ENCODE measurements at places on chromosomes 6 and 20. TPM values are rescaled to one million over a fixed set of nuclear protein-coding genes. Genes with fewer than 3 reads are reported as not detected.

- no peaks in the 10 kb centered on the region for H3K4me1 ChIP-seq
- H3K27me3 ChIP-seq, result no peaks in the 10 kb centered on the region
- no peak overlapping the region for H3K4me3 ChIP-seq
- DNase-seq, result no peak
- no peaks in the 10 kb centered on the region for H3K36me3 ChIP-seq
These were observed 11.8 kb downstream of the CLVS2 start for GRCh38 chr6:123007885-123008284.

GRCh38 chr6:56328728-56329090 lies 81.3 kb upstream of the COL21A1 start:
- H3K4me1 ChIP-seq, result peaks cover 18% of the 10 kb centered on the region
- H3K27ac ChIP-seq, result no peak overlapping the region
- H3K4me3 ChIP-seq, result no peak overlapping the region

DNA sequence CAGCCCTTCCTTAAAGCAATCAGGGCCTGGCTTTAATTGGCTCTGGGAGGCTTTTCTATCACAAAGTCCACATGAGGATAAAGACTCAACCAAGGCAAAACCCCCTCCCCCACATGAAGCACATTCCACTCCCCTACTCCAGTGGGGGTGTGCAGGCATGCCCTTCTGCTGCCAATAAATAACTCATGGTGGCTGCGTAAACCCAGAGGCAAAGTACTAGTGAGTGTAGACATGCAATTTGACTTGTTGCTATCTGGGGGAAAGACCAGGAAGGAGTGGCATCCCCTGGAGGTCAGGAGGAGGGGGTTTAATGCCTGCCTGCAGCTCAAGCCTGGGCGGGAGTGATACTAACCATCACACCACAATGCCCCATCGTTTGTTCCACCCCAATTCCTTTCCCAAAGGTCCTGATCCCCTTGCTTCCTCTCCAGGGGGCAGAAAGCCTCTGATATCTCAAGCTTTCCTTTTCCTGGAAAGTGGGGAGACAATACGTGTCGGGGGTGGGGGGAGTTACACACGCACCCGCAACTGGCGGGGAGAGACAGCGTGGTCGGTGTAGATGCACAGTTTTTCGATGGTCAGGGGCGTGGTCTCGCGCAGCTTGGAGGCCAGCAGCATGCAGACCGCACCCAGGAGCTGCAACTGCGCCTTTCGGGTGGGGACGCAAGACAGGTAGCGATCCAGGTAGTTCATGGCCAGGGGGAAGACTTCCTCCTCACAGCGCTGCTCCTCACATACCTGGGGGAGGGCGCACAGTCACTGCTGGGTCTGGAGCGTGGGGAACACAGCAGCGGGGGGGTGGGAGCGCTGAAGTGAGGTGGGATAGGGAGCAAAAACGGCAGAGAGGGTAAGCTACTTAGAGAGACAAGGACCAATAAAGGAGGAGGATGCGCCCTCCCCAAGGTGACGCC lies 1.5 kb downstream of the CCND3 start:
- peak; percentile 81 for DNase-seq
- peaks cover 45% of the 10 kb centered on the region for H3K4me1 ChIP-seq
- no peaks in the 10 kb centered on the region for H3K27me3 ChIP-seq
- peaks cover 26% of the 10 kb centered on the region for H3K36me3 ChIP-seq

GRCh38 chr20:42361402-42361970 lies 743.3 kb upstream of the CHD6 start:
- H3K4me3 ChIP-seq, result no peak overlapping the region
- H3K36me3 ChIP-seq, result no peaks in the 10 kb centered on the region
- H3K27me3 ChIP-seq, result no peaks in the 10 kb centered on the region
- DNase-seq, result no peak
- no peak overlapping the region for H3K27ac ChIP-seq

DNA sequence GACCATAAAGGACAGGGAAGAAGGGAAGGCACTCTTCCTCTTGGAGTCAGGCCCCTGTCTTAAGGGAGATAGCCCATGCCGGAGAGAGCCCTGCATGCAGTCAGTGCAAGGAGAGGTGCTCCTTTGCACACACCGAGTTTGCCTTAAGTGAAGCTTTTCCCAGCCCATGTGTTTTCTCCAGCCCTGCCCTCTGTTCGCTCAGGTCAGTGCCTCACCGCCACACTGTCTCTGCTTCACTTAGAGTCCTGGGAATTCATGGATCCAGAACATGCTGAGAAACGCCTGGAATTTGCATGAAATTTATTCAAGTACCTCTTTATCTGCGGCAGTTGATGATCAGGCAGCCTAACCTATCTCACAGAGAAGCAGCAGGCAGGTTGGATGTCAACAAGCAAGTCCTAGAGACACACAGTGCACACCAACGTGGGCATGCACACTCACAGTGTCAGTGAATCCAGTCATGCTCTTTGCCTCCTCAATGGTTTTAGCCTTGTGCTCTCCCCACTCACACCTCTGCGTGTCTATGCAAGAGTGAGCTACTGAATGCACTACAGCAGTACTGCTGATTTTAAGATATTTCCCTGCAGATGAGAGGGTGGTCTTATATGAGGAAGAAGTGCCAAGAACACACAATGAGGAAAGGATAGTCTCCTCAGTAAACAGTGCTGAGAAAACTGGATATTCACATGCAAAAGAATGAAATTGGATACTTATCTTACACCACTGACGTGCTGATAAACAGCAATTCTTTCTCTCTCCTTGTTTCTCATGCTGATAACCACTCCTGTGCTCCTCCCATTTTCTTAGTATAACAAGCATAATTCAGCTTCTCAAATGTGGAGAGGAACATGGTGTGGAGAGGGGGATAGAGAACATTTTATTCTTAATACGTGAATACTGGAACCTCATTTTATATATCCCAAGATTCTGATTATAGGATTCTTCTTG lies 295.1 kb upstream of the CDYL start:
- H3K36me3 ChIP-seq, result no peaks in the 10 kb centered on the region
- peaks cover 5% of the 10 kb centered on the region for H3K27me3 ChIP-seq
- H3K27ac ChIP-seq, result no peak overlapping the region

DNA sequence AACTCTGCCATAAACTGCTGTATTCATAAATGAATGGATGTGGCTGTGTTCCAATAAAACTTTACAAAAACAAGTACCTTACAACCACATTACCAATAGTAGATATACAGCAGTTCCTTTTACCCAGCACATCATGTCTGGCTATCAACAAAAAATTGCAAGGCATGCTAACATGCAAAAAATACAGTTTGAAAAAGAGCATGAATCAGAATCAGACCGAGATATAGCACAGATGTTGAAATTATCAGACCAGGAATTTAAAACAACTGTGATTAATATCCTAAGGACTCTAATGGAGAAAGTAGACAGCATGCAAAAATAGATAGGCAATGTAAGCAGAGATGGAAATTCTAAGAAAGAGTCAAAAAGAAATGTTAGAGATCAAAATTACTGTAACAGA lies 8.4 kb upstream of the NUS1 start:
- H3K4me3 ChIP-seq, result no peak overlapping the region
- no peak for DNase-seq
- no peaks in the 10 kb centered on the region for H3K36me3 ChIP-seq
- no peak overlapping the region for H3K27ac ChIP-seq
- H3K4me1 ChIP-seq, result no peaks in the 10 kb centered on the region
- no peaks in the 10 kb centered on the region for H3K27me3 ChIP-seq

GRCh38 chr20:6213311-6213710 lies 90.5 kb upstream of the FERMT1 start:
- no peaks in the 10 kb centered on the region for H3K27me3 ChIP-seq
- H3K36me3 ChIP-seq, result no peaks in the 10 kb centered on the region
- no peak overlapping the region for H3K4me3 ChIP-seq
- no peak overlapping the region for H3K27ac ChIP-seq
- no peaks in the 10 kb centered on the region for H3K4me1 ChIP-seq

DNA sequence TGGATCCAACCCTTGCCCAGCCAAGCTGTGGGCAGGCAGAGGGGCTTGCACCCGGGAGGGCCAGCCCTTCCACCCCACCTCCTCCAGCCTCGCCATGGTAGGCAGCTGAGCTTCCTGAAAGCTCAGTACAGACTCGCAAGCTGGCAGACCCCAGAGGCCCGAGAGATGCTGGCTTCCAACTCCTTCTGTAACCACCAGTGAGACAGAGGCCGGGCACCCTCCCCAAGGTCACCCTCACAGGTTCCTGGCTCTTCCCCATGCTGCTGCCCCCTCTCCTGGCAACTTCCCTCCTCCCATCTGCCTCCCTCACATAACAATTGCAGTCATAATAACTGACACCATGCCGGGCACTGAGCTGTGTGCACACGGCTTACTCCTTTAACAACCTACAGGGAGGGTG lies 26.2 kb upstream of the NOL4L start:
- no peaks in the 10 kb centered on the region for H3K36me3 ChIP-seq
- H3K27me3 ChIP-seq, result peaks cover 12% of the 10 kb centered on the region
- H3K4me3 ChIP-seq, result no peak overlapping the region

DNA sequence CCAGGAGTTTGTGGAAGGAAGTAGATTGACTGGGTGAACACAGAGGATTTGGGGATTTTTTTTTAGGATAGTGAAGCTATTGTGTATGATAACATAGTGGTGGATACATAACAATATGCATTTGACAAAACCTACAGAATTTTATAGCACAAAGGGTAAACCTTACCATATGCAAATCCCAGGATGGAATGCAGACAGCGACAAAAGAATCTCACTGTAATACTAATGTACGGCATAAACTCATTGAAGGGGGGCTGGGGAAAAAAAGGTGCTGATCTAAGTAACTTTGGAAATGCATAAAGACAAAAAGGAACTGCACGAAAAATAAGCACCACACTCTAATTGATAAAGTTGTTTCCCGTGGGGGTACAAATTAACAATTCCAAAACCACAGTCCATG lies 15.2 kb upstream of the PLAGL1 start:
- no peak overlapping the region for H3K27ac ChIP-seq
- no peak for DNase-seq
- no peak overlapping the region for H3K4me3 ChIP-seq
- peaks cover 24% of the 10 kb centered on the region for H3K27me3 ChIP-seq

- H3K27me3 ChIP-seq, result no peaks in the 10 kb centered on the region
- DNase-seq, result peak; percentile 76
- H3K27ac ChIP-seq, result peak overlapping the region; percentile 97
These were observed 35.9 kb upstream of the RAB23 start for GRCh38 chr6:57257911-57258541.

GRCh38 chr20:1633535-1633934 lies 13.7 kb upstream of the SIRPB1 start:
- H3K4me1 ChIP-seq, result no peaks in the 10 kb centered on the region
- no peak overlapping the region for H3K4me3 ChIP-seq
- H3K27ac ChIP-seq, result no peak overlapping the region
- H3K27me3 ChIP-seq, result peaks cover 10% of the 10 kb centered on the region

- no peak for DNase-seq
- no peak overlapping the region for H3K27ac ChIP-seq
- H3K36me3 ChIP-seq, result no peaks in the 10 kb centered on the region
- peaks cover 38% of the 10 kb centered on the region for H3K4me1 ChIP-seq
These were observed 99.5 kb upstream of the IYD start for GRCh38 chr6:150269130-150269856.

GRCh38 chr6:32933661-32934085 lies 7.2 kb downstream of the HLA-DMB start:
- peak; percentile 68 for DNase-seq
- H3K4me1 ChIP-seq, result no peaks in the 10 kb centered on the region
- H3K4me3 ChIP-seq, result no peak overlapping the region
- H3K27ac ChIP-seq, result no peak overlapping the region

- DNase-seq, result no peak
- no peaks in the 10 kb centered on the region for H3K36me3 ChIP-seq
- peak overlapping the region; percentile 38 for H3K27ac ChIP-seq
- H3K4me1 ChIP-seq, result peaks cover 70% of the 10 kb centered on the region
These were observed 109.2 kb upstream of the TMEM170B start for GRCh38 chr6:11428371-11428770.

DNA sequence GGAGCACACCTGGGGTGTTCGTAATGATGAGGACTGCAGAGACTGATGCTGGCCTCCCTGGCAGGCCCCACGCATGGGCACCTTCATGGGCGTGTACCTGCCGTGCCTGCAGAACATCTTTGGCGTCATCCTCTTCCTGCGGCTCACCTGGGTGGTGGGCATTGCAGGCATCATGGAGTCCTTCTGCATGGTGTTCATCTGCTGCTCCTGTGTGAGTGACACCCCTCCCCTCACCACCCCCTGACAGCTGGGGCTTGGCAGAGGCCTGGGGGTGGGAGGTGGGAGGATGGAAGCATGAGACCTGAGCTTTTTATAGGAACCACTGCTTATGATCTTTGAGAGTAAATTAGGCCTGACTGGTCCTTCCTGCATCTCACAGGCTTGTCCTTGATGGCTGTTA lies 6.7 kb downstream of the SLC12A5 start:
- no peak overlapping the region for H3K4me3 ChIP-seq
- DNase-seq, result peak; percentile 13
- H3K4me1 ChIP-seq, result no peaks in the 10 kb centered on the region
- H3K36me3 ChIP-seq, result no peaks in the 10 kb centered on the region
- H3K27me3 ChIP-seq, result peaks cover 18% of the 10 kb centered on the region

GRCh38 chr6:155690820-155691219 lies 235.2 kb upstream of the NOX3 start:
- no peaks in the 10 kb centered on the region for H3K27me3 ChIP-seq
- no peak overlapping the region for H3K27ac ChIP-seq
- H3K4me3 ChIP-seq, result no peak overlapping the region
- H3K36me3 ChIP-seq, result no peaks in the 10 kb centered on the region
- no peak for DNase-seq

GRCh38 chr6:77470983-77471382 lies 7.7 kb upstream of the HTR1B start:
- H3K27ac ChIP-seq, result no peak overlapping the region
- no peaks in the 10 kb centered on the region for H3K27me3 ChIP-seq
- peak; percentile 72 for DNase-seq
- H3K4me1 ChIP-seq, result peaks cover 7% of the 10 kb centered on the region
- H3K4me3 ChIP-seq, result no peak overlapping the region
- H3K36me3 ChIP-seq, result no peaks in the 10 kb centered on the region

DNA sequence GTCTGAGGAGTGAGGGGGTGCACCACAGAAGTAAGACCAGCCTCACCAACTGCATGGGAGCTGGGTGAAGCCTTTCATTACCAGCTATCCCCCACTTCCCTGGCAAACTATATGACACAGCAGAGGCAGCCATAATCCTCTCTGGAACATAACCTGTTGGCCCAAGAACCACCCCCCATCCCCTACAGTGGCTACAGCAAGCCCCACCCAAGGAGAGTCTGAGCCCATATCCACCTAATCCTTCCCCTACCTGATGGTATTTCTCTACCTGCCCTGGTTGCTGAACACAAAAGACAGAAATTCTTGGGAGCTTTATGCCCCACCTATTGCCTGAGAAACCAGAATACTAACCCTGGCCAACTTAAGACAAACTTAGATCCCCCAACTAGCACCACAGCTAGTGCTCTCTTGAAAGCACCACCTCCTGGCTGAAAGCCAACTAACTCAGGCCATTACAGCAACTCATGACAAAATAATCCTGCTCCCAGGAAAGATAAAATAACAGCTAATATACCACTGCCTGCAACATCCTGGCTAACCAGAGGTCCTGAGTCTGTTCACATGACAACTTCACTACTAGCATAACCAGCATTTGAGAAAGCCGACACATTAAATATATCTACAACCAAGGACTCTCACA lies 11.2 kb downstream of the RNGTT start:
- no peaks in the 10 kb centered on the region for H3K27me3 ChIP-seq
- H3K36me3 ChIP-seq, result no peaks in the 10 kb centered on the region
- DNase-seq, result no peak
- no peak overlapping the region for H3K4me3 ChIP-seq

GATA5 gene
- total RNA-seq, result not detected

HLA-DMB gene
- total RNA-seq, result 2.2 TPM

Measured in osteoblast (primary cell).